ENCODE measurements at places on chromosomes 7 and 10. TPM values are rescaled to one million over a fixed set of nuclear protein-coding genes. Genes with fewer than 3 reads are reported as not detected.
A peak's percentile ranks its signal among the peaks of the same experiment; 100 is the strongest.

Gene CCSER2
- 54.5 TPM for total RNA-seq

GRCh38 chr10:131277969-131278368 is 33.6 kb downstream of the TCERG1L start:
- no peak for DNase-seq

DNA sequence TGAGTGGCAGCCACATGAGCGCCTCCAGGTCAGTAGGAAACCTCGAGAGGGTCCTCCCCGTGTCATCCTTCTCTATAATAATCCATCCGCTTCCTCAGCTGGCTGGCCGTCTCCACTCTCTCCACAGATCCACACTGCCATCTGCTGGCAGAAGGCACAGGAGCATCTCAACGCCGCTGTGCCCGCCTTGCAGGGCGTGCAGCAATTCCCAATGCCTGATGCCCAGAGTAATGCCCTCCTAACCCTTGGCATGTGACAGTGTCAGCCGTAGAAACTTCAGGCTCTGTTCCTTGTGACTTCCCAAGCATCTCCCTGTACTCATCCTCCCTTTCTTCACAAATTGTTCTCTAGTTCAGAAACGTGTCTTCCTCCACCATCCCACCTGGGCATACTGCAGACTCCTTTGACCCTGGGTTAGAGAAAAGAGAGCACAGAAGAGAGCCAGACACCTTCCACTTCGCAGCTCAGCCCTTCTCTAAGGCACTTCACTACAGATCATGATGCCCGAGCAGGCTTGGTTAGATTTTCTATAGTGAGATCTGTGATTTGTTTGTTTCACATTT is 70.8 kb downstream of the XPNPEP1 start:
- DNase-seq, result peak; percentile 76

DNA sequence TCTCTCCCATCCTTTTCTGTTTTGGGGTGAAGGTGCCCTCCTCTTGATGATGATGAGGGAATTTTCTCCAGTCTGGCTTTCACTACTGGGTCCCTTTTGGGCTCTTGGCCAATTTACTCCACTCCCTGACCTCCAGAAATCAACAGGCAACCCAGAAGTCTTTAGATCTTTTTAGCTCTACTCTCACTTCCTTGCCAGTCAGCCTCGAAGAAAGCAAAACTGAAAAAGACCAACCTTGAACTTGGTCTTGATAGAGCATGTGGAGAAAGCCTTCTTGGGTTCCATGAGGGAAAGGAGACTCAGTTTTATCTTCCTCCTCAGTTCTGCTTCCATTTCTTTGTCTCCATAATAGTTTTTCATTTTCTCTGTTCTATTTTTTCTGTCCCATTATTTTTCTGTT is 91.4 kb upstream of the NPVF start:
- DNase-seq, result no peak

Gene HOXA5
- 0.81 TPM for total RNA-seq

DNA sequence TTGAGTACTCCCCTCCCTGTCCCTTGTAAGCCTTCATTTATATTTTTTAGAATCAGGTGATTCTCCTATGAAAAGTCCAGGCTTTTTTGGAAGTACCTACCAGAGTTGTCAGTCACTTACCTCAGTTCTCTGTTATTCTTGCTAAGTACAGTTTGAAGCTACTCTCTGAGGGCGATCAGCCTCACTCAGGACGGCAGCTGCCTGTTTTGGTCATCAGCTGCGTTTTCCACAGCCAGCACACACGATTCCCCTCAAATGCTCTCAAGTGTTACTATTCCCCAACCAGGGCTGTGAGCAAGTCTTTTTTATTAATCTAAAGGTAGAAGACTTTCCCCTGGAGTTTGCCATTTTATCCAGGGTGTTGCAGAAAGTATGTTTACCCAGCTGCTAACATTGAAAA is 328.6 kb downstream of the SUGCT start:
- DNase-seq, result no peak

DNA sequence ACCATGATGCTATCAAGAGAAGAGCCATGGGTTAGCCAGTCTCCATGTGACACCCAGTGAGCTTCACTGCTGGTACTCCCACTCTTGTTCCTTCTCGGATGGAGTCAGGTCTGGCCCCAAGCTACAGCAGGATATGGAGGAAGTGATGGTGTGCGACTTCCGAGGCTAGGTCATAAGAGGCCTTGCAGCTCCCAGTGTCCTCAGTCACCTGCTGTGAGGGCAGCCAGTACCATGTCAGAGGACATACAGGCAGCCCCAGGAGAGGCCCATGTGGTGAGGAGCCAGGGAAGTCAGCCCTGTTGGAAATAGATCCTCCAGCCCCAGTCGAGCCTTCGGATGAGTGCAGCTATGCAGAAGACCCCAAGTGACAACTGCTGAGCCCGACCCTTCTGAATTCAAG is 237.0 kb downstream of the EBF3 start:
- no peak for DNase-seq

- DNase-seq, result no peak
Observed at GRCh38 chr10:1620803-1621202, 116.5 kb downstream of the ADARB2 start.

DNA sequence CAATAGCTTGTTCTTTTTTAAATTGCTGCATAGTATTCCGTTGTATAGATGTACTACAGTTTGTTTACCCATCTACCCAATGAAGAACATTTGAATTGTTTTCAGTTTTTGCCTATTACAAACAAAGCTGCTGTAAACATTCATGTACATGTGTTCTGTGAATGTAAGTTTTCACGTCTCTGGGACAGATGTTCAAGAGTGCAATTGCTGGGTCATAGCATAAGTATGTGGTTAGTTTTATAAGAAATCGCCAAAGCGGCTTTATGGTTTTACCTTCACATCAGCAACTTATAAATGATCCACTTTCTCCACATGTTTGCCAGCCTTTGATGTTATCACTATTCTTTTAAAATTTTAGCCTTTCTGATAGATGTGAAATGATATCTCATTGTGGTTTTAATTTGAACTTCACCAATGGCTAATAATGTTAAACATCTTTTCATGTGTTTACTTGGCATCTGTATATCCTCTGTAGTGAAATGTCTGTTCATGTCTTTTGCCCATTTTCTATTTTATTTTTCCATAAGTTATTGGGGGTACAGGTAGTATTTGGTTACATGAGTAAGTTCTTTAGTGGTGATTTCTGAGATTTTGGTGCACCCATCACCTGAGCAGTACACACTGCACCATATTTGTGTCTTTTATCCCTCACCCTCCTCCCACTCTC is 73.5 kb downstream of the TBXAS1 start:
- no peak for DNase-seq

DNA sequence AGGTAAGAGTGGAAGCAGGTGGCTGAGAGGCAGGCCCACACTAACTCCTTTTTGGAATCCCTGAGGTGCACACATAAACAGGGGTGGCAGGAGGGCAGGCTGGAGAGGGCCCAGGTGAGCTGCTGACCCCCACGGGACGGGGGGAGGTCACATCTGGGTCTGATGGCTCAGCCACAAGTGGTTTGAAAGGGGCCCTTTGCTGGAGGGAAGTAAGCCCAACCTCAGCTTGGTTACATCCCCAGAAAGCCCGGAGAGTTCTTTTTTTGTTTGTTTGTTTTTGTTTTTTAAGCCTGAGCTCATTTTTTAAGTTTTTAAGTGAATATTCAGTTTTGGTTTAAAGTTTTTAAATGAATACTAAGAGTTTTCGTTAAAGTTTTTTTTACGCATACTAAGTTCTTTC is 72.8 kb upstream of the CUX1 start:
- DNase-seq, result no peak

DNA sequence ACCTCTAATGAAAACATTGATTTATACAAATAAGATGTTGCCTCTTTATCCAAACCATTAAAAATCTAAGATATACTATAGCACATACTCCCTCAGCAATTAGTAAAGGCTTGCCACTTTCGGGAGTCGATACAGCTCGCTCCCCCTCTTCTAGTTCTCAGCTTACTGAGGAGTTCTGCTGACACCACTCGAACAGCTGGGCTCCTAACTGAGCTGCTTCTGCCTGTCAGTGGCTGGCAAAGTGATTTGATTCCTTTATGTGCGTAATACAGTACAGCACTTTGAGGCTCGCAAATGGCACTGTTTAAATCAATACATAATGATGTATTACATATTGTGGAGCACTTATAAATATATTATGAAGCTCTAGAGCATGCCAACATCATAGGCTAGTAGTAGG is 241.8 kb downstream of the CREB5 start:
- DNase-seq, result no peak

GRCh38 chr7:105297985-105298384 is 90.7 kb downstream of the SRPK2 start:
- DNase-seq, result no peak

DNA sequence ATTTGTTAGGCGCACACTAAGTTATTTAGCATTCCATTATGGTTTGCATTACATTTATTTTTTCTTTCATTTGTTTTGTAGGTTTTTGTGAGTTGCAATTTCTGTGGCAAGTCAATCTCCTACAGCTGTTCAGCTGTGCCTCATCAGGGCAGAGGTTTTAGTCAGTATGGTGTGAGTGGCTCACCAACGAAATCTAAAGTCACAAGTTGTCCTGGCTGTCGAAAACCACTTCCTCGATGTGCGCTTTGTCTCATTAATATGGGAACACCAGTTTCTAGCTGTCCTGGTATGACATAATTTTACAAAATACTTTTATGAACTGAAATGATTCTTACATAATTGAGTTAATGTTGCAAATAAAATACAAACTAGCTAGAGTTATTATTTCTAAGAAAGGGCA is 29.5 kb downstream of the MIOS start:
- DNase-seq, result peak; percentile 21

DNA sequence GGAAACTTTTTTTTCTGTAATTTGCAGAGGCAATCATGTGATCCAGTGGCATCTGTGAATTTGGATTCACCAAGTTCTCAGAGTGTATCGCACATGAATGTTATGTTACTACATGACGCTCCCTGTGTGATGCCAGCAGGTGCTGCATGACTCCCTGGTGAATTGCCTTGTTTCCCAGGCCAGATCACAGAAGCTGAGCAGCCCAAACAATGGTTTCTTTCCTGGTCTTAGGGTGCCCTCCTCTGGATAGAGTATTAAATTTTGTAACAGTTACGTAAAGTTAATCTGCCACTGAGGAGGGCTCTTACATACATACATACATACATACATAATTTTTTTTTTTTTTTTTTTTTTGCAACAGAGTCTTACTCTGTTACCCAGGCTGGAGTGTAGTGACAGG is 3.6 kb downstream of the ZSCAN21 start:
- DNase-seq, result peak; percentile 54

DNA sequence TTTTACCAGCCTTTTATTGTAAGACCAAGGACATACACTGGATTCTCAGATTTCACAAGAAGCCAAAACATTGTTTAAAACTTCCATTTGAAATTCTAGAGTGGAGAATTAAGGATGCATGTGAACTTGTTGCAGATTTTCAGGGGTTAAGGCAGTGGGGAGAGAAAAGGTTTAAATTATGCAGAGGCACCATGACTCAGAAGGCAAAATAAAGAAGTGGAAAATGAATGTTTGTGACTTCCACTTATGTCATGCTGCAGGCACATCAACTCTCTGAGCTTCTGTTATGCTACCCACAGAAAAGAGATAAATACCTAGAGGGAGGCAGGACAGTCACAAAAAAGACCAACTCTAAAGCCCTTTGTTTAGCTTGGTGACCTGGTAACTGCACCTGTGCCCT is 84.4 kb upstream of the BET1 start:
- no peak for DNase-seq

- no peak for DNase-seq
Observed at GRCh38 chr10:124221356-124222317, 128.2 kb upstream of the CHST15 start.

DNA sequence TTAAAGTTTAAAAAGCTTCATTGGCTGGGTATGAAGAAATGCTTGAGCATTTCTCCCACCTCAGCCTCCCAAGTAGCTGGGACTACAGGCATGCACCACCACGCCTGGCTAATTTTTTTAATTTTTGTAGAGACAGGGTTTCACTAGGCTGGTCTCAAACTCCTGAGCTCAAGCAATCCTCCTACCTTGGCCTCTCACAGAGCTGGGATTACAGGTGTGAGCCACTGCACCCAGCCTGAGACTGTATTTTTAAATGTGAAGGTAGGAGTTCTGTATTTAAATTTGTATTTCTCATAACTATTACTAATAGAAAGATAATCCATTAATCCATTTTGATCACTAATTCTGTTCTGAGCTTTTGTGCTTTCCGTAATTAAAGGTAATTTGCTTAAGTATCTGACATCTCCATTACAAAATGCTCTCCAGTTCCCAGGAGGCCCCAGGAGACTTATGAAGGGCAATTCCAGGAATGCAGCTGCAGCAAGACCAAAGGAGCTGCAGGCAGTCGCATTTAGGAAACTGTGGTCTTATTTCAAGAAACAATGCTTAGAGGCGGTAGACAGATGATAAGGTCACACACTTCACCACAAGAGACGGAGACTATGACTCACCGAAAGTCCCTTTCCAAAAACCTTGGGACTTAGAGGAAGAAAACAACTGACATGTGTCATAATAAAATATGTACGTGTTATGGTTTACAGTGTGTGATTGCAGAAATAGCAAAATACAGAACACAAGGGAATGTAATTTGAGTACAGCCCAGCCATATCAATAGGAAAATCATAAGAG is 23.3 kb downstream of the YAE1 start:
- DNase-seq, result no peak

DNA sequence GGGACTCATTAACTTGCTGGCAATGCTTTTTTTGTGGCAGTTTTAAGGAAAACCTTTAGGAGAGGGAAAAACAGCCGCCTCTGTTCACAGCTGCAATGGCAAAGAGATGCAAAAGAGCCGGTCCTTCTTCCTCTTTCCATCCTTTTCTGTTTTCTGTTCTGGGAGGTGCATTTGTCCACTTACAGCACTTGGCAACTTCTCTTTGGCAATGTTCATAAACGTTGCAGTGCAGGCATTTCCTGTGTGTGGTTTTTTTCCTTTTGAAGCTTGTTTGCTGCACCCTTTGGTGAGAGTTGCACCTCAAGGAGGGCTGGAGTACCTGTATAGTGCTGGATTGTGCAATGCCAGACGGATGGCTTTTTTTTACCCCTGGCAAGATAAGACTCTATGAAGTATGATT is 53.9 kb upstream of the HABP2 start:
- no peak for DNase-seq

GRCh38 chr10:31384589-31384949 is 65.6 kb downstream of the ZEB1 start:
- DNase-seq, result no peak

Gene ZNF282
- 33.8 TPM for total RNA-seq

DNA sequence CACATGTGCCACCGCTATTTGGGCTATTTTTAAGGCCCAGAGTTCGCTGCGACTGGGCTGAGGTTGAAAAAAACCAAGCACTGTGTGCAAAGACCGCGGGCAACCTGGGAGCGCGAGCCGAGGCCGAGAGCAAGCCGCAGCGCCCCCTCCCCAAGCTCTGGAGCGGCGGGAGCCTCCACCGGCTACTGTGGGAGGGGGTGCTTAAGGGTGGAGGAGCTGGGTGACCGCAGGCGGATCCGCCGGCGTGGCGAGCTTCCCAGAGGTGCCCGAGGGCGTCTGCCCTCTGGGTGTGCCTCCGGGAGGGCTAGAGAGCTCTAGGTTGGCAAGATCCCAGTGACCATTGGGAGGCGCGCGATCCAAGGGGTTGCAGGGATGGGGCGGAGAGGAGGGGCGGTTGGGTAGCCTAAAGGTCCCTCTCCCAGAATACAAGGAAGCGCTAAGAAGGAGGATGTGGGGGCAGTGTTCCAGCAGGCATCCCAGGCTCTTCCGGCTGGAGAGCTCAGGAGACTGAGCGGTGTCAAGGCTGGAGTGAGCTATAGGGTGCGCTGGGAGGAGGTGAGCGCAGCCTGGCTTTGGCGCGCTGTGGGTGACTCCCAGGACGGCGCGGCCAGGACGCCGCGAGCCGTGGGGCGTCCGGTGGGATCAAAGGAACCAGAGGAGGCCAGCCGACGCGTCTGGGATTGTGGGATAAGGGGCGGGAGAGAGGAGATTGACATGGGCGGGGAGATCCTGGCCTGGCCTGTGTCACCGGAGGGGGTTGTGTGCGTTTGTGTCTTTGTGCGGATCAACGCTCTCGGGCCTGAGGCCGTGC is 8.0 kb downstream of the DLX5 start:
- DNase-seq, result no peak
